GM12892 (cell line): ENCODE measurements at places on chromosomes 7 and 10.

GRCh38 chr10:121781101-121781500, 146.7 kb downstream of the ATE1 start:
- DNase-seq, result no peak

DNA sequence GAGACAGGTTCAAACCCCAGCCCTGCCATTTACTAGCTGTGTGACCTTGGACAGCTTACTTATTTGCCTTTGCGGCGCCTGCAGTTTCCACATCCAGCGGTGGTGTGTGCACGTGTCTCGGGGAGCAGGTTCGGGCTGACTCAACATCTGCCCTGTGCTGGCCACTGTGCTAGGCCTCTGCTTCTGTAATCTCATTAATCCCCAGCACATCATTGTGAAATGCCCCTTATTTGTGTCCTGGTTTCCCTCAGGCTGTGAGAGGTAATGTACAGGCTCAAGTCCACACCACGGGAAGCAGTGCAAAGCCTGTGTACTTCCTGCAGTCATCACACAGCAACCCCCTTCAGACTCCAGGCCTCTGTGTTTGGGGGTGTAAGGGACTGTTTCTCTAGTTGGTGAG, 285.7 kb downstream of the RPS24 start:
- DNase-seq, result no peak

- no peak for DNase-seq
Observed at GRCh38 chr10:69360485-69361302, 56.0 kb downstream of the TACR2 start.

GRCh38 chr7:94297397-94297838, 97.3 kb upstream of the COL1A2 start:
- no peak for DNase-seq

DNA sequence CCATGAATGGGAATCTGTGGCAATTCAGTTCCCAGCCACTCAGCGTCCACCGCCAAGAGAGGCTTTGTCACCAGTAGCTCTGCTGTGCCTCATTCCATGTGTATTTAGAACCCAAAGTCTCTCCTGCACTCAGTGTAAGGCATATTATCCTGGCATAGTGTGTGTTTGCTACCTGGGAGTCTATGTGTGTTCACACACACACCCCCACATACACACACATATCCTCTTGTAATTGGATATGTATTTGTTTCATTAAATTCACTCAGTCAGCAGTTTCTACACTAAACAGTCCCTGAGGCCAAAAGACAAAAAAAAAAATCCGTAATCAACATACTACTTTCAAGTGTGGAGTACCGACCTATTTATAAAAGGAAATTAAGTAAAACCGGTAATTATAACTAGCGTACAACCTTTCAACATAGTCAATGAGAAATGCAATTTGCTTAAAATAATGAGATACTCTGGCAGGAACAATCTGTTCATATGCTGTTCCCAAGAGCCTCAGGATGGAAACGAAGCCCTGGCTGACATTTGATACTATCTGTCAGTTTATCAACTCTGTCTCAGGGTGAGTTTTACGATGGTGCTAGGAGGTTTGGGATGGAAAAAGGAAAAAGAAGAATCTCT, 425.8 kb upstream of the CELF2 start:
- DNase-seq, result no peak

DNA sequence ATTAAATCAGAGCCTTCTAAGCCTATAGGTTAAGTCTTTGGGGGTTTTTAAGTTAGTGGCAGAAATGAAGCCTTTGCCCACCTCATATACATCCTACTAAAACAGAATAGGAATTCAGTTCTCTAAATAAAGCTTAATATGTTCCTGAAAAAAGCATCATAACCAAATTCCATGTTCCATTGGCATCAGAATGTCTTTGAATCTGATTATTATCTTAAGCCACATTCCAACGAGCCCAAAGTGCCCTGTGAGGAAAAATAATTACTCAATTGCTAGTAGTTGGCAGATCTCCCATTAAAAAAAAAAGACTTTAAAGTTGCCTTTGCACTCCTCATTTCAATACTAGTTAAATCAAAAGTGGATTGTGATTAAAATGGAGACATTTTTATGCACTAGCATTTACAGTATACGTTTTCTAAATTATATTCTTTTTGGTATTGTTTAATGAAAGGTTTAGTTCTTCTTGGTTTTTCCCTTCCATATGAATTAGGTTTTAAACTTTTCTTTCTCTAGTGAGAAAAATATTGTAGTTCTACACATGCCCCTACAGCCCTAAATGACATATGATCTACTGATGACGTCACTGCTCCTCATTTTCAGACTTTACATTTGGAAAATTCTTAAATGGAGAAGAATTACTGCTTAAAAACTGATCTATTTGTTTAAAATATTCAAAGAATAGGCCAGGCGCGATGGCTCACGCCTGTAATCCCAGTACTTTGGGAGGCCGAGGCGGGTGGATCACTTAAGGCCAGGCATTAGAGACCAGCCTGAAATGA, 54.3 kb upstream of the CABCOCO1 start:
- DNase-seq, result no peak
